ENCODE measurements at places on chromosomes 5 and 9.

DNA sequence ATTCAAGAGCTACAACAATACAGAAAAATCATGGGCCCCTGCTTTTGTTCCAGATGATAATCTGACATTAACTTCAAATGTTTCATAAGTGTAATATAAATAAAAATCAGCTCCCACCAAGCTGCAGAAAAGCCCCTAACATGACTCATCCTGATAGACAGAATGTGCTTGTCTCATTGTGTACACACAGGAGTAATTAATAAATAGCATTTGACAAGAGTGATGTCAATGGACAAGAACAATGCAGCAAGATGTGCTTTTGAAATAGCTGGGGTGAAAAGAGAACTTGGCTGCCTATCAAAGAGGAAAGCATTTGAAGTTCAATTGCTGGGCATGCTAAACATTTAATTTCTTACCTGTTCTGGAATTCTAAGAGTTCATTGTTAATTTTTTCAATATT is 79.2 kb downstream of the DNAH5 start:
- DNase-seq = no peak

GRCh38 chr5:141725891-141726290 is 43.9 kb upstream of the ARAP3 start:
- no peak for DNase-seq

DNA sequence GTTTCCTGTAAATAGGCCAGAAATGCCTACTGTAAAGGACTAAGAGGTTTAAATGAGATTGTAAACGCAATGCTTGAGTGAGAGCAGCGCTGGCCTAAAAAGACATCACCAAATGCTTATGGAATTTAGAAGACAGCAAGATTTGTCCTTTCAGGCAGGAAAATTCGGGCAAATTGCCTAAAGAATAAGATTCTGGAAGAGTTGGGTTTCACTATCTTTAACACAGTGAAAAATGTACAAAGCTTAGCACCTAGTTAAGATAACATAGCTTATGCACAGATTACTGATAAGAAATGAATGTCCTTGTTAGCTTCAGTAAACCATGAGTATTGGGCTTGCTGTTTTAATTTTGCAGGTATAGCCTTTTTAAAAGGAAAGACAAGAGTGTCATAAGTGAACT is 4.7 kb downstream of the FKBP15 start:
- DNase-seq = no peak

GRCh38 chr5:168097876-168098653 is 193.4 kb upstream of the WWC1 start:
- DNase-seq = no peak

DNA sequence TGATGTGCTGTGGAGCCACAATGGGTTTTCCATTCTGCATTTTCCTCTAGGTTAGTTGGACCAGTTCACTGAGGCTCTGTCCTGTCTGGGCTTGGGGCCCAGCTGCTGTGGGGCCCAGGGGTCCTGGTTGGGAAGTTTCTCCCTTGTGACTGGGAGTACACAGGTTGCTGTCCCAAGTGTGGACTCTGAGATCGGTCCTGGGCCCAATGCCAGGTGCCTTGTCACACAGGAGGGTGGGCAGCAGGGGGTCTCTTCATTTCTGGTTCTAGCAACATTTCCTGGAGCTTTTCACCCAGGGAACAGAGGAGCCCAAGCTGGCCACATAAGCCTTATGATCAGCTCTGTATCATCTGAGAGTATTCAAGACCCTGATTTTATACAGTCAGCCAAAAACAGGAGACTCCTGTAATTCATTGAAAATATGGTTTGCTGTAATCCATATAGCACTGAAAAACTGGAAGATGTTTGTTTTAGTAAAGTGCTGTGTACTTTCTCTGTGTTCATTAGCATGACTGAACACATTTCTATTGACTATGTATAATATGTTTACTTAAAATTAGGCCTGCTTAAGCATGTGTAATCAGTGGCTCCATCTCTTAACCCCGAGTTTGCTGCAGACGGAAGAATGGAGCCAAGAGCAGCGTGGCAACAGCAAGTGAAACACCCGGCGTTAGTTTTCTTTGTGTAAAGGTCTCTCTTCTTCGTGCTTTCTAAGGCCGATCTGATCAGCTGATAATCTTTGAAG is 62.5 kb downstream of the MVB12B start:
- no peak for DNase-seq

DNA sequence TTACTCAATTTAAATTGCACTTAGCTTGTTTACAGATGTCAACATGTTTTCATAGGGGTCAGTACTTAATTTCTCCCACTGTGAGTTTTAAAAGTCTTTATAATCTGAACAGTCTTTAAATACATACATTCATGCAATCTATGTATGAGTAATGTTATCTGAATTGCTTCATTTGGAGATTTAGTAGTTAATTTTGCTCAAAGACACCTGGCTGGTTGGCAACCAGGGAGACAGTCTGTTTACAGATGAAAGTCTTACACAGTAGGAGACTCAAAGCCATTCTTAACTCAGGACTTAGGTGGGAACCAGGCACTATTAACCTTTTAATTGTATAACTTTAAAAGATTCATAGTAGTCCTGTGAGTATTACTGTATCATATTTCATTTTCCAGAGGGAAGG is 29.3 kb downstream of the DAB2 start:
- DNase-seq = no peak

DNA sequence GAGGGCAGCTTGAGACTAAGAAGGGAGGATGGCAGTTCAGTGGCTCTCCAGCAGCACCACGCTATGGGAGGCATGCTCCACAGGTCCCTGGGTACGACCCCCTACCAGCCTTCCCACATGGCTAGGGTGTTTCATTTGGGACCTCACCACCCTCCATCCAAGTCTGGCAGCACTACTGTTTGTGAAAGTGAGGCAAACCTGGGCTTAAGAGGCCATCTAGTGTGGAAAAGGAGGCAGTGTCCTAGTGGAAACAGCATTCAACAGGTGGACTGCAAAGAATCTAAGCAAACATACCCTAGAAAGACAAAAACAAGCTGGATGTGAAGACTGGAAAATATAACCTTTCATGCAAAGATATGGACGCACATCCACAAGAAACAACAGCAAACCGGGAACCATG is 4.8 kb upstream of the C5orf47 start:
- no peak for DNase-seq

- no peak for DNase-seq
Measured at GRCh38 chr5:82713811-82714210, 363.4 kb downstream of the TMEM167A start.

DNA sequence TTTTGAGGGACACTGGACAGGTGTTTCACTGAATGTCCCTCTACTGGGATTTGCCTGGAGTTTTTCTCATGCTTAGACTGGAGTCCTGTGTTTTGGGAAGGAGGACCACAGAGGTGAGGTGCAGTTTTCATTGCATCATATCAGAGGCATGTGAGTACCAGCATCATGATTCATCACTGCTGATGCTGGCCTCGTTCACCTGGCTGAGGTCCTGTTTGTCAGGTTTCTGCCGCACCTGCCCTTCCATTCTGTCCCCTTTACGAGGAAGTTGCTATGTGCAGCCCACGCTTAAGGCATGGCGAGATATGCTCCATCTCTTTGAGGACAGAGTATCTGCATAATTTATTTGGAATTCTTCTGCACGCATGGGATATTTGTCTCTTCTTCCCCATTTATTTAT is 162.1 kb downstream of the TENT4A start:
- no peak for DNase-seq

DNA sequence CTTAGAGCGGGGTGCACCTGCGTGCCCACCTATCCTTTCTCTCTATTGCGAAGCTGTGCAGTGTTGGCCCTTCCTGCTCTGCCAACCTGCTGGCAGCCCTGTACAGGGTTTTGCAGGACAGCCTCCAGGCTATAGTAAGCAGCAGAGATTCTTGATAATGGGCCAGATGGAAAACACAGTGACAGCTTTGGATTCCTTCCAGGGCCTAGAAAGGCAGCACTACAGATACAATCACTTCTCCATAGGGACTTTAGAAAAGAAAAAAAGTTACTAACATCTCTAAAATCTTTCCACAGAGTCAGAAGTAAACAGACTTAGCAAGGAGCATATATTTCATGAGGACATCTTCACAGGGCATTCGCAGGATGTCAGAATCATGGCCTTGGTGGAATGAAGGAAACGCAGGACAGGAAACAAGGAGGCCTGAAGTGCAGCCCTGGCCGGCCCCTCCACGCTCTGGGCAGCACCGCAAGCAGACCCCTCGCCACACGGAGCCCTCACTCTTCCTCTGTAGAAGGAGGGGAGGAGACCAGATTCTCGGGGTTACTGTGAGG is 172.1 kb upstream of the GAS1 start:
- no peak for DNase-seq

- no peak for DNase-seq
Measured at GRCh38 chr9:108552459-108553040, 303.2 kb downstream of the ACTL7B start.

DNA sequence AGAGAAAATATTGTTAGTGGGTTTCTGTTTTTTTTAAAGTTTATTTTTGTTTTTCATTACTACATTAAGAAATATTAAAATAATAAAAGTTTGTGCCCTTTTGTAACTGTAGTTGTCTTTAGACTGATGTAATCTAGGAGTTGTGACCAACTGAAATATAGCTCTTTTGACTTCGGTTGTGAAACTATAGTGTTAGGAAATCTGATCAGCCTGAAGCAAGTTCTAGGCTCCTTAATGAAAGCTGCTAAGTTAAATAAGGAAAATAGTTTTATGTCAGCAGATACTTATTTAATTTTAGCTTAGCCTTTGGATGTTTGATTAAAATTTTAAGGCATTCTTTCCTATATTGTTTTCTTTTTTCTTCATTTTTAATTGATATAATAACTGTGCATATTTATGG is 14.2 kb downstream of the AP3S1 start:
- DNase-seq = no peak

GRCh38 chr9:105023788-105024187 is 95.8 kb upstream of the ABCA1 start:
- DNase-seq = no peak

DNA sequence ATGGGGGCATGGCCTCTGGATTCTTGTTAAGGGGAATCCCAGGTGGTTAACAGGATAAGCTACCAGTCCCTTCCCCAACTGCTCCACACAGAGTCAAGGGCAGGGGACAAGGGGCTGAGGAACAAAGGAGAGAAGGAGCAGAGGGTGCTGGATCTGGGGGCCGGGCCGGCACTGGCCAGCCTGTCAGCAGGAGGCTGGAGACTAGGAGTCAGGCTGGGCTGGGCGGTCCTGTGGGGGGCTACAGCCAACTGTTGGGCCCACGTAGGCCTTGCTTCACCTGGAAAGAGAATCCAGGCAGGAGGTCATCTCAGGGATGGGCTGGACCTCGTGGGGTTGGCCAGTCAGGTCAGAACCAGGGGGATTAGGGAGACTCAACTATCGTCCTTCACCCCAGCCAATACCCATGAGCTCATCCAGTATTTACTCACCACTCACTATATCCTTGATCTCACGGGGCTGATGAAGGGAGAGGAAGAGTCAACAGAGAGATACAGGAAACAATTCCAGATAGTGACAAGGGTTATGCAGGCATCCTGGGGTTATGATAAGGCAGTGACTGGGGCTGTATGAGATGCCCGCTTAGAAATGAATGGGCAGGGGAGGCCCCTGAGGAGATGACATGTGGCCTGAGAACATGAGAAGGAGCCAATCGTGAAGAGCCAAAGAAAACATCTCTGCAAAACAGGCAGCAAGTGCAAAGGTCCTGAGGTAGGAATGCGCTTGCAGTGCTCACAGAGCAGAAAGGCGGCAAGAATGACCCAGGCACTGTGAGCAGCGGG is 47.9 kb upstream of the SLC25A51 start:
- DNase-seq = no peak

DNA sequence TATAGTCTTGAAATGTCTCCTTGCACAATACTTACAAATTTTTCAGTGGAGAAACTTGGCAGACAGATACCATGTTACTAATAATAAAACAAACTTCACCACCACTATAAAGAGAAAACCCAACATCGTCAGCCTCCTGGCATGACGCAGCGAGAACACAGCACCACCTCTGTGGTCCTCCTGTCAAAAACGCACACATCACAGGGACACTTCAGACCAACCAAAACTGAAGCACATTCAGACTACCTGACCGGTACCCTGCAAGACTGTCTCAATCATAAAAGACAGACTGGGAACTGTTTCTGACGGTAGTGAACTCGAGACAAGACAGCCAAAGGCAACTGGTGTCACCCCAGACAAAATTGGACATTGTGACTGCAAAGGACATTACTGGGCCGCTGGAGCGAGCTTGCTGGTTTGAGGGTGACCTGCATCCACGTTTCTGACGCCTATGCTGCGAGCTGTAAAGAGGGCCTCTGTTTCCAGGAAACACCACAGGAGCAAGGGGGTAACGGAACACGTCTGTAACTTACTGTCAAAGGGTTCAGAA is 34.4 kb downstream of the NSUN2 start:
- DNase-seq = no peak

DNA sequence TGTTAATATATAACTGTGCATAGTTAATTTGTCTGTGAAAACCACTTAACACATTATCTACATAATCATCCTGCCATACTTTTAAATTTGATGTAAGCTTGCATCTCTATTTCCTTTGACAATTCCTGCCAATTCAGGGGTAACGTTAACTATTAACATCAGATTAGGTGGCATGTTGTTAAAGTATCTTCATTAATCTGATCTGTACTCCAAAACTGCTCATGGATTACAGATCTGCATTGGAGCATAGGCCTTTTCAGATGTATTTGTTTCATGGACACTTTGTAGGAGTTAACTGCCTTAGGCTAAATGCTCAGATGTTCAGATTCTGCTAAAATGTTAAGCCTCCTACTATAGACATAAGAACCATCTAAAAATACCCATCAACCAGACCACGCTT is 3.1 kb downstream of the RPS6 start:
- DNase-seq = no peak

DNA sequence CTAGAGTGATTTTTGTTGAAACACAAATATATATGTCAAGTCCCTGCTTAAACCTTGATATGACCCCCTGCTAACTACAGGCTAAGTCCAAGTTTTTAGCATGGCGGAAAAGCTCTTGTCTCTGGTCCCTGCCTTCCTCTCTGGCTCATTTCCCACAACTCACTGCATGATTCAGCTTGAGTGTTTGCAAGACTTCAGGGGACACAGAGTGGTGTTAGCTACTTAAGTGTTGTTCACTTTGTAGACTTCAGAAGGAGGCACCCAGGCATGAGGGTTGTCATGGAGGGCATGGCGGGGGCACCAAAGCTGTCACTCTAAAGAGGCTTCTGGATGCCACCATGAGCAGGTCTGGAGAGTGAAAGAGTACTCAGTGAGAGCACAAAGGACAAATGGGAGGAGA is 362.4 kb upstream of the ACTBL2 start:
- no peak for DNase-seq
